Calu3 (cell line): ENCODE measurements at places on chromosomes 1 and 21. TPM values are rescaled to one million over a fixed set of nuclear protein-coding genes. Genes with fewer than 3 reads are reported as not detected.

GRCh38 chr1:223820971-223821370, 24.8 kb downstream of the TP53BP2 start:
- no peaks in the 10 kb centered on the region for H3K27me3 ChIP-seq
- DNase-seq: no peak
- peaks cover 36% of the 10 kb centered on the region for H3K36me3 ChIP-seq
- peaks cover 57% of the 10 kb centered on the region for H3K4me1 ChIP-seq
- H3K4me3 ChIP-seq: no peak overlapping the region

DNA sequence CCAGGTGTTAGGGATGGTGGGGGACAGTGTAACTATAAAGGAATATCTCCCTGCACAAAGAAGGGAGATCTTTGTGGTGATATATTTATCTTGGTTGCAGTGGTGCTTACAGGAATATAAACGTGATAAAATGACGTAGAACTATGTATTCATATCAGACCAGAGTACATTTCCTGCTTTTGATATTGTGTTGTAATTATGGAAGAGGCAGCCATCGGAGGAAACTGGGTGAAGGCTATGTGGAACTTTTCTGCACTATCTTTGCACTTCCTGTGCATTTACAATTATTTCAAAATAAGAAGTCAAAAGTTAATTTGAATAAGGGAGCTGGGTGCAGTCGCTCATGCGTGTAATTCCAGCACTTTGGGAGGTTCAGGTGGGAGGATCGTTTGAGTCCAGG, 37.6 kb downstream of the NDUFS5 start:
- no peaks in the 10 kb centered on the region for H3K4me1 ChIP-seq
- H3K36me3 ChIP-seq: no peaks in the 10 kb centered on the region
- no peak for DNase-seq
- H3K4me3 ChIP-seq: no peak overlapping the region
- no peak overlapping the region for H3K27ac ChIP-seq
- H3K27me3 ChIP-seq: no peaks in the 10 kb centered on the region

- no peak for DNase-seq
- H3K27ac ChIP-seq: no peak overlapping the region
- H3K27me3 ChIP-seq: no peaks in the 10 kb centered on the region
Measured at GRCh38 chr1:43460988-43461693, 7.4 kb upstream of the HYI start.

- H3K36me3 ChIP-seq: no peaks in the 10 kb centered on the region
- H3K4me3 ChIP-seq: no peak overlapping the region
- H3K4me1 ChIP-seq: peaks cover 10% of the 10 kb centered on the region
- DNase-seq: peak; percentile 23
- no peak overlapping the region for H3K27ac ChIP-seq
- no peaks in the 10 kb centered on the region for H3K27me3 ChIP-seq
Measured at GRCh38 chr1:169161496-169162194, 55.2 kb downstream of the ATP1B1 start.

- H3K36me3 ChIP-seq: peaks cover 11% of the 10 kb centered on the region
- H3K27ac ChIP-seq: no peak within 1 kb of the TSS
- H3K4me1 ChIP-seq: peaks cover 6% of the 10 kb centered on the region
- H3K4me3 ChIP-seq: peak within 1 kb of the TSS; percentile 87
- DNase-seq: peak; percentile 42
Measured at GRCh38 chr21:31872452-31873274, at the start of gene HUNK. TSS of gene HUNK (plus strand) at chr21:31873020. CDS start at chr21:31873675, 655 bp downstream.

OLIG2 gene
- not detected in 2 replicates for total RNA-seq

DNA sequence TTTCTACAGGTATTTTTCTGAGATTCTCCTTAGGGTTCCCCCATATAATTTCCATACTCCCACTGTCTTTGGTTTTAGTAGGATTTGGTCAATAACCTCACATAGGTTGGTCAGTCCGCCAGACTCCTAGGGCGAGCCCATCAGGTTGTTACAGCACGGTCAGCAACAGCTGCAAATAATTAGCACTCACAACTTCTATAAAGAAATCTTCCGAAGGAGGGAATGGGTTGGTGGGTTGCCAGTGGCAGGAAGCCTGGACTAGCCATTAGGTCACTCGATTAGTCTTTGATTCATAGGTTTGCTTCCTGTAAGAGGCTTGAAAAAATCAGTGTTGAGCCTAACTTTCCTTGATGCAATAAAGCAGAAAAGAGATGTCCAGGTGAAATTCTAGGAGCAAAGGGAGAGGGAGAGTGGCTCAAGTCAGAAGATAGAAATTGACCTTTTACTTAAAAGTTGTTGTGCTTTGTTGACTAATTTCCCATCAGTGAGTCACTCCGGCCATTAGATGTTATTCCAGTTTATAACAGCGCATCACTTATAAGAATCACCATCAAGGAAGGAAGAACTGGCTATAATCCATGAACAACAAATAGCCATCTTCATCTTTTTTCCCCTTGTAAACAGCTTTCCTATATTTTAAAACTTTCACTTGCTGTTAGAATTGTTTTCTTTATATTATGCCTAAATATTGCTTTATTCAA, 88.3 kb downstream of the TPR start:
- no peaks in the 10 kb centered on the region for H3K36me3 ChIP-seq
- H3K27ac ChIP-seq: no peak overlapping the region
- H3K4me3 ChIP-seq: no peak overlapping the region
- H3K4me1 ChIP-seq: no peaks in the 10 kb centered on the region
- no peaks in the 10 kb centered on the region for H3K27me3 ChIP-seq

GRCh38 chr1:230568008-230568407, 74.3 kb upstream of the COG2 start:
- H3K36me3 ChIP-seq: peaks cover 18% of the 10 kb centered on the region
- no peaks in the 10 kb centered on the region for H3K27me3 ChIP-seq
- peak overlapping the region; percentile 84 for H3K27ac ChIP-seq
- peak; percentile 82 for DNase-seq
- peak overlapping the region; percentile 59 for H3K4me3 ChIP-seq
- peaks cover 57% of the 10 kb centered on the region for H3K4me1 ChIP-seq

CREB3L4 gene
- total RNA-seq: 23.2 and 26.5 TPM in 2 replicates

- H3K27ac ChIP-seq: no peak overlapping the region
- DNase-seq: no peak
- H3K27me3 ChIP-seq: peaks cover 99% of the 10 kb centered on the region
- H3K4me1 ChIP-seq: no peaks in the 10 kb centered on the region
- H3K4me3 ChIP-seq: no peak overlapping the region
Measured at GRCh38 chr1:204973449-204973848, 69.6 kb upstream of the CNTN2 start.

SELENOF gene
- 296 and 302 TPM in 2 replicates for total RNA-seq

KMO gene
- 0.85 TPM in 1 of 2 replicates, not detected in the other for total RNA-seq

SERPINC1 gene
- 0.59 TPM in 1 of 2 replicates, not detected in the other for total RNA-seq

GRCh38 chr1:107649023-107649422, 316.0 kb downstream of the VAV3 start:
- H3K27me3 ChIP-seq: no peaks in the 10 kb centered on the region
- no peak overlapping the region for H3K27ac ChIP-seq
- H3K36me3 ChIP-seq: no peaks in the 10 kb centered on the region
- H3K4me1 ChIP-seq: peaks cover 33% of the 10 kb centered on the region
- H3K4me3 ChIP-seq: no peak overlapping the region

SLC9C2 gene
- not detected in 2 replicates for total RNA-seq

- peaks cover 9% of the 10 kb centered on the region for H3K36me3 ChIP-seq
- peaks cover 32% of the 10 kb centered on the region for H3K4me1 ChIP-seq
- H3K27ac ChIP-seq: peak overlapping the region; percentile 47
Measured at GRCh38 chr1:19452221-19452663, 33.1 kb downstream of the CAPZB start.

GBP1 gene
- 27.0 and 44.9 TPM in 2 replicates for total RNA-seq

FCRL4 gene
- total RNA-seq: not detected in 2 replicates

GRCh38 chr1:90580176-90580575, 136.9 kb downstream of the BARHL2 start:
- DNase-seq: no peak
- no peak overlapping the region for H3K4me3 ChIP-seq
- no peak overlapping the region for H3K27ac ChIP-seq

IFI44 gene
- total RNA-seq: 125 and 259 TPM in 2 replicates

SNAP47 gene
- 39.4 and 39.9 TPM in 2 replicates for total RNA-seq

DNA sequence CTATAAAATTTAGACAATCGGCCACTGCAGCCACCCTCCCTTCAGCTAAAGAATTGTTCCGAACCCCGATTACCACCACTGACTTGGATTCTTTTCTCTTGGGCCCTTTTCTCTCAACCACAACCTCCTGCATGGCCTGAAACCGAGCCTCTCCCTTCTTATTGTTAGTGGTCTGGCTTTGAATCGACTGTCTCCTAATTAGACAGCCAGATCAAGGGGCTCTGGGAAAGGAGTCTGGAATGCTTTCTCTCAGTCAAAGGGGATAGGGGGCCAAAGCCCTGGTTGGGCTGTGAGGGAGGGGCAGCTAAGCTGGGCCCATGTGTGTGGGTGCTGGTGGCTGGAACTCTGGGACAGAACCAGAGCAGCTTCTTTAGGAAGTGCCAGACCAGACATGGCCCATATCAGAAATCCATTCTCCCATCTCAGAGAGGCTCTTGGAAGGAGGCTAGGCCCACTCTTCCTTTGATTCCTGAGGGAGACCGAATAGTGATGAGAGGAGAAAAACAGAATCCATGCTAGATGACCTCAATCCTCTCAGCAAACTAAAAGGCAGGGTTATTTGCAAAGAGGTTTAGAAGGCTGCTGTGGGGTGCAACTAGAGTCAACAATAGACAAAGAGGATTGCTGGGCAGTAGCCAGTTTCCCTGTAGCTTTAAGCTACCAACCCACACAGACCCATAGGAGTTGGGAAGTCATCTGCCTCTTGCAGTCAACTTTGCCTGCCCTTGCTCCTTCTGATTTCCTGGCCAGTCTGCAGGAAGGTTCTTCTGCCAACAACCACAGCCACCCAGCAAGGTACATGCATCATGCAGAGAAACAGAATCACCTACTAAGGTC, 117.6 kb downstream of the AK5 start:
- no peak overlapping the region for H3K27ac ChIP-seq
- no peaks in the 10 kb centered on the region for H3K36me3 ChIP-seq
- H3K4me3 ChIP-seq: no peak overlapping the region
- no peaks in the 10 kb centered on the region for H3K27me3 ChIP-seq

DNA sequence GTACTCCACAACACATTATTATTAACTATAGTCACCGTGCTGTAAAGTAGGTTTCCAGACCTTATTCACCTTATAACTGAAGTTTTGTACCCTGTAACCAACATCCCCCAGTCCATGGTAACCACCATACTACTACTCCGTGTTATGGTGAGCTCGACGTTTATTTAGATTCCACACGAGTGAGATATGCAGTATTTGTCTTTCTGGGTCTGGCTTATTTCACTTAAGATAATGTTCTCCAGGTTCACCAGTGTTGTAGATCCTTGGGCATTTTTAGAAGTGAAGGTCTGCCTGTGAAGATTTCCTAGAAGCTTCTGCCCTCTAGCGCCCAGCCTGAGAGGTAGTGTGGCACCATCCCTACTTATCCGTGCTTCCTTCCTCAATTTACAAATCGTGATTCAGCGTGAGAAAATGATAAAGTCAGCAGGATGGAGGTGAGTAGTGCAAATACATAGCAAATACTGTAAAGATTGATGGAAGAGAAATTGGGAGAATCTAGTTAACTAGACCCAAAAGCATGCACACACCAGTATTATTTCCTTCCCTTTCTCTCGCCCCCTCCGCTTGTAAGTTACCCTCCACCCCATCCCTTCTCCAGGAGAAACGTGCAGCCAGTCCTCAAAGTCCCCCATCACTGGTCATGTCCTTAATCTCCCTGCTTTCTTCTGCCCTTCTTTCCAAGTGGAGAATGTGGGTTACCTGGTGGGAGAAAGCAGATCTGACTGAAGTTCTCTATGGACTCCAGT, 36.0 kb upstream of the DISC1 start:
- no peaks in the 10 kb centered on the region for H3K4me1 ChIP-seq
- H3K36me3 ChIP-seq: no peaks in the 10 kb centered on the region
- H3K4me3 ChIP-seq: no peak overlapping the region
- DNase-seq: peak; percentile 68
- H3K27me3 ChIP-seq: no peaks in the 10 kb centered on the region

- no peak for DNase-seq
- no peaks in the 10 kb centered on the region for H3K4me1 ChIP-seq
- H3K4me3 ChIP-seq: no peak overlapping the region
- H3K36me3 ChIP-seq: no peaks in the 10 kb centered on the region
- no peaks in the 10 kb centered on the region for H3K27me3 ChIP-seq
- H3K27ac ChIP-seq: no peak overlapping the region
Measured at GRCh38 chr21:26626187-26626586, 53.1 kb upstream of the CYYR1 start.

- H3K4me3 ChIP-seq: no peak overlapping the region
- no peaks in the 10 kb centered on the region for H3K27me3 ChIP-seq
- H3K4me1 ChIP-seq: peaks cover 10% of the 10 kb centered on the region
- DNase-seq: no peak
- no peak overlapping the region for H3K27ac ChIP-seq
- peaks cover 5% of the 10 kb centered on the region for H3K36me3 ChIP-seq
Measured at GRCh38 chr1:113940365-113941244, 11.5 kb downstream of the HIPK1 start.

DNA sequence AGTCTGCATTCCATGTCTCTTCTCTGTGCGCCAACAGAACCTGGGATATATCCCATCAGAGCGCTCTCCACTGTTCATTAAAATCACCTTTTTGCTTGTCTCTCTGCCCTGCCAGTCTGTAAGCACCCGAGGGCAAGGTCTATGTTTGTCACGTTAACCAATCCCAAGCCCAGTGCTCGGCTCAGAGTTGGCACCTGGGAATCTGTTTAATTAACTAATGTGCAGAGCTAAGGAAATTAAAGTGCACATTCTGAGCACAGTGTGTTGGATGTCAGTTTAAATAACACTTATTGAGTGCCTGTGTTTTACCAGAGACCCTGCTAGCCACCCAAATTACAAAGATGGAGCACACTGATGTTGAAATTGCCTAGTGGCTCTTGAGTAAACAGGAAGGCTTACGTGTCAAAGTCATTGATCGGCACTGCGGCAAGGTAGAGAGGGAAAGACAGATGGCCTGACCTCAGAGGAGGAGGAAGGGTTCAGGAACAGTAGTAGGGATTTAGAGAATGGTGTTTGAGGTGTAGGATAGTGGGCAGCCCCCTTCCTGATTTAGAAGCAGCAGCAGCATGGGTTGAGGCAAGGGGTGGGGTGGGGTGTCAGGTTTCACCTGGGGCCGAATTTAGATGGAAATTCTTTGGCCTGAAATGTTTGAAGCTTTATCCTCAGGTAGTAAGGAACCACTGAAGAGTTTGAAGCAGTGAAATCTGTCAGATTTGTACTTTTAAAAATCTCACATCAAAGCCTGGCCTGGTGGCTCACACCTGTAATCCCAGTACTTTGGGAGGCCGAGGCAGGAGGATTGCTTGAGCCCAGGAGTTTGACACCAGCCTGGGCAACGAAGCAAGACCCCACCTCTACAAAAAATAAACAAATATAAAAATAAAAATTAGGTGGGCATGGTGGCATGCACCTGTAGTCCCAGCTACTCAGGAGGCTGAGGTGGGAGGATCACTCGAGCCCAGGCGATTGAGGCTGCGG, 7.7 kb downstream of the ARMH1 start:
- no peaks in the 10 kb centered on the region for H3K27me3 ChIP-seq
- DNase-seq: peak; percentile 52
- H3K4me3 ChIP-seq: peak overlapping the region; percentile 7
- H3K27ac ChIP-seq: peak overlapping the region; percentile 74
- peaks cover 5% of the 10 kb centered on the region for H3K36me3 ChIP-seq

XCL1 gene
- total RNA-seq: not detected in 2 replicates

KRTAP10-1 gene
- not detected in 2 replicates for total RNA-seq
